HL-60 (cell line): ENCODE measurements at places on chromosomes 2 and 18.

- DNase-seq: no peak
Observed at GRCh38 chr2:88656690-88657089, 29.4 kb upstream of the EIF2AK3 start.

GRCh38 chr18:59196161-59196725, 23.7 kb upstream of the GRP start:
- no peak for DNase-seq

DNA sequence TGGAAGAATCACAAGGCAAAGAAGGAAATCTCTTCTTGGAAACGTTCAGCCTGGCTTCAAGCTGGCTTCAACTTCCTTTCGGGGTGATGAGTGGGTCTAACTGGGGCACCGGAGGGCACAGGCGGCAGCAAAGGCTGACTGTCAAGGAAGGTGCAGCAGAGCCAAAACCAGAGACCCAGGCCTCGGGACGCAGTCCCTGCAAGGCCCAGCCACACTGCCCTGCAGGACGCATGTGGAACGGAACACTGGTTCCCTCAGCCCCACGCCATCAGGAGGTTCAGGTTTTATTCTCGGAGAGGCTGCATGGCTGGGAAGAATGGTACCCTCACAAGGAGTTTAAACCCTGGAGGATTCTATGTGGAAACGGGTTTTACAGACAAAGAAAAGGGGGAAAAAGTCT, 165.5 kb downstream of the HDAC4 start:
- DNase-seq: no peak

DNA sequence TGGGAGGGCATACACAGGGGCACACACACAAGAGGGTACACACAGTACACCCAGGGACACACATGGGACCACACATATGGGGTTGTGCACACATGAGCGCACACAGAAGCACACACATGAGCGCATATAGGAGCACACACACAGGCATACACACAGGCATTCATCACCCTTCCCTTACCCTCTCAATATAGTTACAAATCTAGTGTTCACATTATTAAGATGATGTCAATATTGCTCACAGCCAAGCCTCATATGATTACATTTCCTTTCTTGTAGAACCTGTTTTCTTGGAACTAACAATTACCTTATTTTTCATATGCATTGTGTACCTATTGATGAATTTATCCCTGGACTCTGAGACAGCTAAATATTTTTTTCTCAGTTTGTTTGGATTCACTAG, 156.7 kb downstream of the FHOD3 start:
- DNase-seq: no peak

GRCh38 chr2:201955231-201955630, 78.4 kb upstream of the FZD7 start:
- DNase-seq: no peak

DNA sequence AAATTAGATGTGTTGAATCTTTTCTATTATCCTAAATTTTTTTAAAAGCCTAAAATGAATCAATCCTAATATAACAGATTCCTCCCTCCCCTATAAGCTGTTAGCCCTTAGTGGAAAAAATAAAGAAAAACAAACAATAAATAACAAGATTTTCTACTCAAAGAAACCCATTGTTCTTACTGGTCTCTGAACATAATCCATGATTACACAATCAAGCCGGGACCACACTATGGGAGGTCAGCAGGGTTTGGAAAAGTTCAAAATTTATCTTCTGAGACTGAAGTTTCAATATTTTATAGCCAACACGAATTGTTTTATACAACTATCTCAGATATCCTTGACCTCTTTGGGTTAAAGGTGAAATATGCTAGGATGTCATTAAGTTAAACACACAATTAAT, 57.9 kb downstream of the DPP4 start:
- DNase-seq: no peak

GRCh38 chr18:75491361-75491760, 63.9 kb upstream of the SMIM21 start:
- no peak for DNase-seq

- DNase-seq: no peak
Observed at GRCh38 chr2:63784461-63784860, 57.2 kb upstream of the UGP2 start.

DNA sequence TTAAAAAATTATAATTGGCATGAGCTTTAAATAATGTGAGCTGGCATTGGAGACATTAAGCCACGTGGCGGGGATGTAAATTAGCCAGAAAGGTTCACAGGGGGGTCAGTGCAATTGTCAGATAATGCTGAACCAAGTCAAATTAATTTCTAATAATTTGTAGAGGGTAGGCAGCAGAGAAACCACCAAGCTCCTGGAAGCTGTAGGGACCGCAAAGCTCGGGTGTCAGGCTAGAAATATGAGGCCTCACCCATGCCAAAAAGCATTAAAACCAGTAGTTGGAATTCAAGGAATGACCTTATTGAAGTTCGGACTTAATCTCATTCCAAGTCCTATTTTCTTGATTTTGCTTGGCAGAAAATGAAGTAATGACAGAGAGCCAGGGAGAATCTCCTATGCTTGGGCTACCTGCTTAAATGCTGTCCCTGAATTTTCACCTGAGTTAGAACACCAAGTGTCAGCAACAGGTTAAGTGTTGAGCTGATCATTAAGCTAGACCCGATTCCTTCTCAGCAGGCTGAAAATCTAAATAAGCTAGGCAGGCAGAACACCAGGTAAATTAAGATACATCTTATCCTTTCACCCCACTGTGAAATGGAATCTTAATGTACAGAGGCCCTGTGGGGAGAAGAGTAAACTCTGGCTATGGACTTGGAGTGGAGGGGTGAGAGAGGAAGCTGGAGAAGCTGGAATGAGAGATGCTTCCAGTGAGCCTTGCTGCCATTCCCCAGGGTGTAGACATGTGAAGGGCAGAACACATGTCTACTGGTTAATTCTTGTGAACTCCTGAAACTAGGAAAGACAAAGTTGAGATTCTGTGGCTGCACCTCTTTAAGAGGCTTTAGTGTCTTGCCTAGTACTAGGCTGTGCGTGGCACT, 520.0 kb downstream of the SLC4A3 start:
- no peak for DNase-seq

GRCh38 chr2:118856978-118857676, 9.7 kb upstream of the EN1 start:
- no peak for DNase-seq

DNA sequence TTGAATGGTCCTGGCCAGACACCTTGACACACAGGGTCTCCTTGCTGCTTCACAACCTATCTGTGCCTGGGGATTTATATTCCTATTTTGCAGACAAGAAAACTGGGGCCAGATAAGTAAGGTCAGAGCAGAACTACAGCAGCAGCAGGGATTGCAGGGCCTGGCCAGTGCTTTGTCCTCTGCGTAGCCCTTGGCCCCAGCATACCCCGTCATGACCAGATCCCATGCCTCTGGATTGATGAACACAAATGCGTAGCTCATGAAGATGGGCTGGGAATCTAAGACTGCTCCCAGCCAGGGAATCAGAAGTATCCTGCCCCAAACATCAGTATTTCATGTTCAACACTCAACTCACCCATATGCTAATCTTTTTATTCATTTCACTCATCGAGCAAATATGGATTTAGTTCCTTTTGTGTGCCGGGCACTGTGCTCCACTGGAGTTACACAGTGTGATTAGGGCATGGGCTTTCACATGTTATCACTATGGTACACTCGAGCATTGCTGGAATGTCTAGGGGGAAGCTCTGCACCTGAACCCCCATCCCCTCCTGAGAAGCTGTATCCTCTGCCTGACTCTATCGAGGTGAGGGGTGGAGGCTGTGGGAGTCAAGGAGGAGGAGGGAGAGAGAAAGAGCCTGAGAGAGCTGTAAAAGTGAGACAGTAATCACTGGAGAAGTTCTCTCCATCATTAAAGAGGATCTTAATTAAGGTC, 143.3 kb downstream of the CYP26B1 start:
- DNase-seq: no peak

DNA sequence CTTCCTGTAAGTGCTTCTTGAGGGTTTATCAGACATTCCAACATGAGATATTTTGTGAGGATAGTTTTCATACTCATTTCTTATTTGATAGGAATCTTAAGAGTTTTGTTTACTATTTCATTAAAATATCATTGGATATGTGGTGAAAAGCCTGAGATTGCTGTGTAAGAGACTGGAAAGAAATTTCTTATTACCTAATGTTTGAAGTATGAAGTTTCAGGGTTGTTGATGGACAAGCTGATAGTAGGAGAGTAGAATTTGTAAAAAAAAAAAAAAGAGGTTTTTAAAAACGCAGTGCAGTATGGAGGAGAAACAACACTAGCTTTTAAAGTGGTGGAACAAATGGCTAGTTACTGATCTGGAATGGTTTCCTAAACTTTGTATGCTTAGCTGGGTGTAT, 7.7 kb downstream of the EPB41L5 start:
- DNase-seq: no peak

- peak; percentile 25 for DNase-seq
Observed at GRCh38 chr2:54704688-54705605, 18.5 kb upstream of the EML6 start.

DNA sequence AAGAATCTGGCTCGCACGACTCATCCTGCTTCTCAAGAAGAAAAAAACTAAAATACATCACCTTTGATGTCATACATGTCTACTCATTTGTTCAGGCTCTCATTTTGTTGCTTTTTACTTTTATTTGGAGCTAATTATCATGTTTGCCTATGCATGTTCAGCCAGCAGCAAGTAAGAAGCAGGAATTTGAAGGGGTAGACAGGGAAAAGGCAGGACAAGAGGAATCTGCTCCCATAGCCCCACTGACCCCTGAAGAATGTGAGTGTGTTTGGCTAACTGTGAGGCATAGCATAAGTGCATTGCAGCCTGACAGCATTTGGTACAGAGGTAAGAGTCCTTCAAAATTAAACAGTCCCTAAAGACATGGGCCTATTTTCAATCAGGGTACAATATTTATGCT, 72.7 kb downstream of the NYAP2 start:
- DNase-seq: no peak

GRCh38 chr2:106314444-106314843, 120.3 kb upstream of the UXS1 start:
- DNase-seq: peak; percentile 28

- DNase-seq: peak; percentile 5
Observed at GRCh38 chr2:29317077-29317517, 201.9 kb downstream of the CLIP4 start.

GRCh38 chr2:74250189-74250631, 51.8 kb downstream of the MTHFD2 start:
- DNase-seq: peak; percentile 13

- no peak for DNase-seq
Observed at GRCh38 chr18:3251963-3252277, 4.3 kb downstream of the MYL12A start.

DNA sequence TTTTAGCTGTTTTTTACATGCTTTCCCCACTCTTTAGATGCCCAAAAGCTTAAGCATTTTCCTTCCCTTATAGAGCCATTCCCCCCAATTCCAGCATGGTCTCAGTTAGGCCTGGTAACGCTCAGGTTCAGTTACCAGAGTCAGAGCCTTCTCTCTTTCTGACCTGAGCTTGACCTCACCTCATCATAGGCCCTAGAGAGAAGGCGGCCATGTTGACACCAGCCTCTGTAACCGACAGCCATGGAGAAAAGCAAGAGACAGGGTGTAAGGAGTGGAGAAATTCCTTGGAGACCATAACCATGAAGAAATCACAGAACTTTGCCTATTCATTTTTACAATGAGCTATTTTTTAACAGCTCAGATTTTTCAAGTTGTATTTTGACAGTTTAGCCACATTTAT, 99.4 kb downstream of the RTN4 start:
- no peak for DNase-seq

- no peak for DNase-seq
Observed at GRCh38 chr2:74497777-74498499, 1.5 kb downstream of the LBX2 start.

DNA sequence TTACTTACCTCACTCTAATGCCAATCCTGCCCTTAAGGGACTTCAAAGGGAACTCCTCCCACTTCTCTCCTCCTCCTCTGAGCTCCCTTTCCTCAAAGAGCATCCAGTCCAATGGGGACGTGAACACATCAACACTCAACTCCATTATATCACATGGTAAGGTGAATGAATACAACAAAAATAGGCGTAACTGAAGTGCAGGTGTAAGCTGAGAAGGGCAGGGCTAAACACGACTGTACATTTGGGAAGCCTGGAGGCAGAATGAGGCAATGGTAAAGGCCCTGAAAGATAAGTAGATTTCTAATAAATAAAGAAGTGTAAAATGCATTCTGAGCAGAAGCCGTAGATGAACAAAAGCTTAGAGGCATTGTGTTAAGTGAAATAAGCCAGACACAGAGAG, 226.1 kb upstream of the TRIB2 start:
- no peak for DNase-seq

DNA sequence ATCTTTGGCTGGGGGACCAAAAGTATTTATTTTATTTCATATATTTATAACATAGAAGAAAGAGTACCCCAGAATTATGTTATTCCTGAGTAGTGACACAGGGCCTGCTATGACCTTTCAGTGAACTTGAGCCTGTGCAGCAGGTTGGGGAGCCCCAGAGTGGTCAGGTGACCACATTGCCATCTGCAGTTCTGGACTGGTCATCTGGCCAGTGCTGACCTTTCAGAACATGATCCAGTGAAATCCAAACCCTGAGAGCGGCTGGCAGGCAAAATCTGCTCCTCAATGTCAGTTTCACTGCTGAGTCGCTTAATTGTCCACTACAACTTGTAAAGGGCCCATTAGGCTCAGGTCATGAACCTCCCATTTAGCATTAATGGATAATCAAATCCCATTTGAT, 336.7 kb upstream of the KCNH7 start:
- DNase-seq: no peak

- no peak for DNase-seq
Observed at GRCh38 chr2:172734711-172735581, 699 bp upstream of the RAPGEF4 start.

DNA sequence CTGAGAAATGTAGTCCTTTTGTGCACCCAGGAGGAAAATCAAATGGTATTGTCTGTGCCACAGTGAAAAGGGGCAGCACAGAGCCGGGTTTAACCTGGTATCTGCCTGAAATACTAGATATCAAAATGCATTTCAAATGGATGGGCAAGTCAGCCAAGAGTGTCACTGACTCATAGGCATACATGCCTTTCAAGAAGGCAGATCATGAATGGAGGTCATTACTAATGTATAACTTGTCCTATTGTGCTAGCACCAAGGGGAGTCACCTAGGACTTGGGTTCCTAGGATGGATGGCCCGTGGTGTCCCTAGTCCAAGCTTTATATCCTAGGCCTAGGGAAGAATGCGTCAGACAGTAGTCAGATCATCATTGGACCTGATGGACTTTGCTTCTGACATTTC, 49.9 kb downstream of the TCF7L1 start:
- DNase-seq: no peak

GRCh38 chr2:48175254-48175653, 269.0 kb upstream of the FBXO11 start:
- DNase-seq: no peak
